Stimulated activated CD8-positive, alpha-beta memory T cell treated with anti-CD3 and anti-CD28 coated beads, Interleukin-7, amount 100 ng/mL, for 48 hours (primary cell): ENCODE measurements at places on chromosomes 11 and 22.

DNA sequence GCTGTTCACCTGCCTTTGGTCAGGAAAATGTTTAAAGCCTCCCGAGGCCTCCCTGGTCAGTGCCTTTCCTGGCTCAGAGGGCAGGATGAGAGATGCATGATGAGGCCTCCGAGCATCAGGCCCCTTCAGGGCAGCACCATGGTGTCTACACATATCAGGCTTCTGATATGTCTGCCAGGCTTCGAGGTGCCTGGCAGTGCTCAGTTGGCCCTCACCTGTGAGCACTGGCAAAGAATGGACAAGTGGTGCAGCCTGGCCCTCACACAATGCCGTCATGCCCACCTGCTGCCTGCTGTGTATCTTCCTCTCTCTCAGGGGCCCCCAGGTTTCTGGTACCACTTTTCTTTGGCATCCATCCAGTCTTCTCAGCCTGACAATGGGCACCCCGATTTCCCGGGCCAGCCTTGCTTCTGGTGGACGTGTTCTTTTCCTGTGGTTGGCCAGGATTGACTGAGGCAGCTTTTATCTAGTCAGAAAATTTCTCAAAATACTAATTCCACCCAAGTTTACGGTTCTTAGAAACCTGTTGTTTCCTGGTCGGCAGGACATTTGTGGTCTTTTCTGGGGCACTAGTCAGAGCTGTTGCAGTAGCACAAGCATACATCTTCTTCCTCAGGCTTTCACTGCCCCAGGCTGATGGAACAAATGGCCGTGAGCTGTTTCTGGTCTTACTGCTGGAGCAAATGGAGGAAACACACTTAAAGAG lies 76.8 kb upstream of the SUSD2 start:
- DNase-seq, result no peak

- no peak for DNase-seq
Measured at GRCh38 chr11:133579165-133580031, 47.1 kb upstream of the OPCML start.

DNA sequence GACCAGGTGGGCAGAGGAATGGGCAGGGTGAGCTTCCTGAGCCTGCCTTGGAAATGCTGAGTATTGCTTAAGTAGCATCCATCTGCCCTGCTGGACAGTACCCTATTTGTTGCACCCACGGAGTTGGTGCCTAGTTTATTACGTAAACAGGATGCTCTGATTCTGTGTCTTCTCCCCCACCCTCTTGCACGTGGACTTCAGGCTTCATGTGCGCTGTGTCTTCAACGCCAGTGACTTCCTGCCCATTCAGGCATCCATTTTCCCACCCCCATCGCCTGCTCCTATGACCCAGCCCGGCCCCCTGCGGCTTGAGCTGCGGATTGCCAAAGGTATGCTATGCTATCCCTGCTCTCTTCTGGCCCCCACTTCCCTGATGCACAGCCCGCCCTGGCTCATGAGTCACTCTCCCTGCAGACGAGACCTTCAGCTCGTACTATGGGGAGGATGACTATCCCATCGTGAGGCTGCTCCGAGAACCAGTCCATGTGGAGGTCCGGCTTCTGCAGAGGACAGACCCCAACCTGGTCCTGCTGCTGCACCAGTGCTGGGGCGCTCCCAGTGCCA lies 5.7 kb downstream of the ZP1 start:
- no peak for DNase-seq

GRCh38 chr11:10540546-10540914 lies 457 bp downstream of the RNF141 start:
- DNase-seq, result no peak

- DNase-seq, result no peak
Measured at GRCh38 chr11:48043991-48044512, 63.7 kb downstream of the PTPRJ start.

DNA sequence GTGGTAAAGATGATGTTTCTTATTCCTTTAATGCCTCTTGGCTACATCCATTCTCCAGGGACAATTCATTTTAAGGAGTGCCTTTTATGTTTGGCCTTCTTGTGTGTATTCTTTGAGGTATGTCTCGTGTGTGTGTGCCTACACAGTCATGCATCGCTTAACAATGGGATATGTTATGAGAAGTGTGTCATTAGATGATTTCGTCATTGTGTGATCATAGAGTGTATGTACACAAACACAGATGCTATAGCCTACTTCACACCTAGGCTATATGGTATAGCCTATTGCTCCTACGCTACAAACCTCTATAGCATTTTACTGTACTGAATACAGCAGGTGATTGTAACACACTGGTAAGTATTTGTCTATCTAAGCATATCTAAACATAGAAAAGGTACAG lies 23.0 kb downstream of the ZNF202 start:
- DNase-seq, result no peak
